ENCODE measurements at places on chromosomes 3 and 15. TPM values are rescaled to one million over a fixed set of nuclear protein-coding genes. Genes with fewer than 3 reads are reported as not detected.

DNA sequence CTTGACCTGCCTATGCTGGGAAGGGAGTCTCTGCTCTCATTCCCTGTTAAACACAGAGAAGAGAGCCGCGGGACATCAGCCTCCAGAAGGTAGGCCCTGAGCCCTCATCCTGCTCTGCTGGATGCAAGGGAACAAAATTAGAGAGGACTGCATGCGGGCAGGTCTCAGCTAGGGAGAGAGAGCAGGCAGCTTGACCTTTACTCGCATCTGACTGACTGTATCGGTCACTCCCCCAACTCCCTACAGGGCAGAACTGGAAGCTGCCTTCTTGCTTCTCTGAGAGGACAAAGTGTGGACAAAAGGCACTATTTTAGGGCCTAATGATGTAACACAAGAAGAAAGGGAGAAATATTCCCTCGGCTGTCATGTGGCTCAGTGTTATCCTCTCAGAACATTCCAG, 38.7 kb upstream of the ATOSA start:
- DNase-seq: no peak

GRCh38 chr3:27615555-27615954, 106.6 kb downstream of the EOMES start:
- DNase-seq: no peak

FBXL2 gene
- not detected for total RNA-seq

GOLGA8Q gene
- total RNA-seq: 1.4 TPM

PLD1 gene
- total RNA-seq: 6.2 TPM

GRCh38 chr15:92886042-92886537, 14.0 kb upstream of the CHD2 start:
- DNase-seq: no peak

LTK gene
- total RNA-seq: 58.2 TPM

DNA sequence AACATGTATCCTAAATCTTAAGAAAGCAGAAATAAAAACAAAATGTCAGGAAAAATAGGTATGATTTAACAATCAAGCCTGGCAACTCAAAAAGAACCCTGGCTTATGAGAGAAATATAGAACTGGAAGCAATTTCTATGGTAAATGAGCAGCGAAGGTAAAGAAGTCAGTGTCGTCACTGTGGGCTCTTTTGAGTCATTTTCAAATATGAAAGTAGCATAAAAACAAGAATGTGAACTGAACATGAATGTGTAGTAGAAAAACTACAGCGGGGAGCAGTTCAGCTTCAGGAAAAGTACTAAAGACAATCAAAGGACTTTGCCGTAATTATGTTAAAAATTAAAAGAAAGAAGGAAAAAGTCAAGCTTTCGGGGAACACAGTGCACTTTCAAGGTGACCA, 17.5 kb downstream of the LSG1 start:
- no peak for DNase-seq

PAK6 gene
- total RNA-seq: not detected

SPINK8 gene
- total RNA-seq: not detected

- no peak for DNase-seq
These were observed 109.2 kb downstream of the EPHB1 start for GRCh38 chr3:134904241-134904771.

- DNase-seq: no peak
These were observed 424.5 kb upstream of the LMCD1 start for GRCh38 chr3:8077126-8077525.

UROC1 gene
- not detected for total RNA-seq

DNA sequence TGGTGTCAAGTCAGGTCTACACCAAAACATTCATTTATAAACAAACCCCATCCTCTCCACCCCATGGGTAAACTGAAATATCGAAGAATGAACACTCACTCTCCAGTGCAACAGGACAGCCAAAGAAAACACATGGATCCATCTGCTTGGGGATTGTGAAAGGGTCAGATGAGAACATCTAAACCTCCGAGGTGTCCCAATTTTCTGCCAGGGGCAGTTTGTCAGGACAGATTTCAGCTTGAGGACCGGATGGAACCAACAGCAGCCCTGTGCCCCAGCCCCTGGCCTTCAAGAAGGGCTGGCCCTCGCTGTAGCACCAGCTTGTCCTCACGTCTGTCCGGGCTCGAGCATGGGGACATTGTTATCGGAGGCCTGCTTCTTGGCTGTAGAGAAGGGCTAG, 45.5 kb downstream of the PCSK6 start:
- DNase-seq: no peak

CD200 gene
- total RNA-seq: 2.8 TPM

CLSTN2 gene
- total RNA-seq: not detected

GRCh38 chr15:82942691-82943090, 9.8 kb downstream of the HOMER2 start:
- no peak for DNase-seq

- DNase-seq: no peak
These were observed 218.4 kb upstream of the MLF1 start for GRCh38 chr3:158352551-158352950.
